Kasumi-1 (cell line): ENCODE measurements at places on chromosomes 11 and 22.

GRCh38 chr11:64742087-64742888, 1.7 kb downstream of the RASGRP2 start:
- no peak for DNase-seq

DNA sequence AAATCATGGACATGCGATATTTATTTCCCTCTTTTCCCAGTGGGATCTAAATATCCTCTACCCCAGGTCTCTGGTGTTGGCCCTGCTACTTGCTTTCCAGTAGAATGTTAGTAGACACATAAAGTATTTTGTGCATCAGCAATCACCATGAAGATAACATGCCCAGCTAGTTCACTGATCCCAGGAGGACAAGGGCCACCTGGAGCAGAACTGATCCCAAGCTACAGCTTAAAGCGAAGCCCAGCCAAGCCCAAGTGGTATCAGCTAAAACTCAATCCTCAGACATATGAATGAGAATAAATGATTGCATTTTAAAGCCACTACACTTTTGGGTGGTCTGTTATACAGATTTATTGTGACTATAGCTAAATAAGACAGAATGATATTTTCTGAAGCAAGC, 516.2 kb downstream of the INSC start:
- DNase-seq = no peak

- DNase-seq = no peak
These were observed 2.9 kb downstream of the MMP7 start for GRCh38 chr11:102527684-102528083.

GRCh38 chr11:9858218-9858617, 194.3 kb downstream of the SWAP70 start:
- no peak for DNase-seq

- no peak for DNase-seq
These were observed 296.9 kb downstream of the MN1 start for GRCh38 chr22:27504360-27505253.

GRCh38 chr11:12088047-12088481, 22.3 kb upstream of the MICAL2 start:
- DNase-seq = peak; percentile 23
